ENCODE measurements at places on chromosomes 13 and 19. TPM values are rescaled to one million over a fixed set of nuclear protein-coding genes. Genes with fewer than 3 reads are reported as not detected.

DNA sequence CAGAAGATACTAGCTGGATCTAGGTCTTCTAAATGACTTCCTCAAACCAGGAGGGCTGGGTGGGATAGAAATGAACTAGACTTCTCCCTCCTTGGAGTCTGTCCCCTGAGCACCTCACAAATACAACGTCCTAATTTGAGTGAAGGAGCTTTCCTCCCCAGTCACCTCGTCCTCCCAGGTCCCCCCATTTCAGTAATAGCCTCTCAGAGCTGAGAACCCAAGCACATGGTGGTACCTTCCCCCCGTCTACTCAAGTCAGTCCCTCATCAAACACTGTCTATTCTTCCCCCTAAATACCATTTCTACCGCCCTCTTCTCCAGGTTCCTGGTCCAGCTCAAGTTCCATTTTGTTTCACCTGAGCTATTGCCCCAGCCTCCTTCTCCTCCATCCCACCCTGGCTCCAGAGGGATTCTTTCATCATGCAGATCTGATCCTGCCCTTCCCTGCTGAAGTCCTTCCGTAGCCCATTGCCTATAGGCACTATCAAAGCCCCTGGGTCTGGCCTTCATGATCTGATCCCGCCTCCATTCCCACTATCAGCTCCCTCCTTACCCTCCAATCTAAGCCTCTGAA is 5.3 kb upstream of the PRKCG start:
- no peak for DNase-seq

DNA sequence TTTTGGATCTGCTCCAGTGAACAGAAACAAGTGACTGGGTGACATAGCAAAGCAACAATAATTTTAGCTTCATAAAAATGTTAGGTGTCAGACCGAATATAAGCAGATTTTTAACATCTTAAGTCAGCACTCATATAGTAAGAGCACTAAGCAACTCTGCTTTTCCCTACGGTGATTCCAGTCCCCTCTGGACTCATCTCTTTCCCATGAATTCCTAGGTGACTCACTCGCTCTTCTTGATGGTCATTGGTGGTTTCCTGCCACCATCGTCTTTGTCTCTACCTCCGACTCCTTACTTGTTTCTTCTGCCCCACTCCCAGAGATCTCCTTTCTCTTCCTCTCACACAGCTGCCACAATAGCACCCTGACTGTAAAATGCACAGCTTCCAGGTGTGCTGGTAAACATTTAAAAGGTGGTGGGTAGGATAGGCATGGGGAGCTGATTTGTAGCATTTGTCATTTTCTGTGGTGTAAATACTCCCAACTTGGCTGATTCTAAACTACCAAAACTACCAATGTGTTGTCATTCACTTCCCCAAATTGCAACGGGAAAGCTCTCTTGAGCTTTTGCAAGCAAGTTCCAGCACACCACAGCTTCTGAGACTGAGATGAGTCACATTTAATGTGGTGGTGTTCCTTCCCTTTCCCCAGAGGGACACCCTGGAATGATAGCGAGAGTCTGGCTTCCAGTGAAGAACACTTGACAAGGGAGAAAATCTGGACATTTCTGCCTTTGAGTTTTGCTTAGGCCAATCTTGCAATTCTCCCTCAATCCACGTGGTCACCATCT is 42.8 kb upstream of the CLDN10 start:
- no peak for DNase-seq

DNA sequence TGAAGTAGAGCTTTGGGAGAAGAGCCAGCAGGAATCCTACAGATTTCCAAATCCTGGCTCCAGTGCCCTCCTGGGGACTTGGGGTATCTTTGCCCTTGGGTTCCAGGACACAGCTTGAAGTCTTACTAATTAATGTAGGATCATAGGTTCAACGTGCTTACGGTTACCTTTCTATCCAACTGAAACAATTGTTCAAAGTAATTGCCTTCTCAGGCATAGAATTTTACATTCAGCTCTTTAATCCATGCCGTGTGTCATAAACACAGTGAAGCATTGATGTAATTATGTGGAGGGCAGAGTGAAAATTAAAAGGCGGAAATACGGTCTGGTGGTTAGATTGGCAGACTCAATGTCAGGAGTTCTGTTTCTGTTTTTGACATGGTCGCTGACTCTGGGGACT is 170.4 kb downstream of the COG6 start:
- no peak for DNase-seq

The LILRB4 gene
- not detected for total RNA-seq

GRCh38 chr13:31733647-31734046 is 5.7 kb upstream of the RXFP2 start:
- DNase-seq = no peak

GRCh38 chr13:83722443-83722842 is 159.8 kb downstream of the SLITRK1 start:
- no peak for DNase-seq

- no peak for DNase-seq
Measured at GRCh38 chr19:50492303-50493052, 15.8 kb upstream of the GARIN5A start.

- no peak for DNase-seq
Measured at GRCh38 chr13:113938716-113939115, 35.2 kb downstream of the C13orf46 start.

DNA sequence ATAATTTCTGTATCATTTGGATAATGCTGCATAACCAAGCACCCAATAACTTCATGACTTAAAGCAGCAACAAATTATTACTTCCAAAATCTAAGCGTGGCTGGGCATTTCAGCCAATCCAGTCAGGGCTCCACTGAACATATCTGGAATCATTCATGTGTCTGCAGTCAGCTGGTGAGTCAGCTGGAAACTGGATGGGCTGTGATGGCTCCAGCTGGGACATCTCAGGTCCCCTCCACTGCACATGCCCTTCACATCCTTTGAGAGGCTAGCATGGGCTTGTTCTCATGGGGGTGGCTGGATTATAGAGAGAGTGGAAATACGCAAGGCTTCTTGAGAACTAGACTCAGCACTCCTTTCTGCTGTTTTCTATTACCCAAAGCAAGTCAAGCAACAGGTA is 961.9 kb downstream of the DIAPH3 start:
- DNase-seq = no peak

- DNase-seq = no peak
Measured at GRCh38 chr13:68644611-68645010, 1414.5 kb upstream of the PCDH9 start.

The MOB3A gene
- total RNA-seq = 20.6 TPM

DNA sequence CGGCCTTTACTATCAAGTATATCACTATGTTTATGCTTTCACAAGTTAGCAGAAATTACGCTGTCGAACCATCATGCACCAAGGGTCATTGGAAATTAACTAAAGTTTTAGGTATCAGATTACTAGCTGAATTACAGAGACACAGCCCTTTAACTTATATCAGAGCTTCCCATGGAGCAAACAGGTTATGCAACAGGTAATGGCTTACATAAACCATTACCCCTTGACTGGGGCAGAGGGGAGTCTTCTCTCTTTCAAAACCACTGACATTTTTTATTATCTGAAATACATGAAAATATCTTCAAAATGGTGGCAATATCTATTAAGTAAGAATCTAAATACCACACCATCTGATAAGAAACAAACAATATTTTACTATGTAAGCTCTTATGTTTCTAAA is 1692.9 kb upstream of the SLC10A2 start:
- no peak for DNase-seq

The SELENOV gene
- 27.2 TPM for total RNA-seq

The ACP7 gene
- total RNA-seq = not detected

DNA sequence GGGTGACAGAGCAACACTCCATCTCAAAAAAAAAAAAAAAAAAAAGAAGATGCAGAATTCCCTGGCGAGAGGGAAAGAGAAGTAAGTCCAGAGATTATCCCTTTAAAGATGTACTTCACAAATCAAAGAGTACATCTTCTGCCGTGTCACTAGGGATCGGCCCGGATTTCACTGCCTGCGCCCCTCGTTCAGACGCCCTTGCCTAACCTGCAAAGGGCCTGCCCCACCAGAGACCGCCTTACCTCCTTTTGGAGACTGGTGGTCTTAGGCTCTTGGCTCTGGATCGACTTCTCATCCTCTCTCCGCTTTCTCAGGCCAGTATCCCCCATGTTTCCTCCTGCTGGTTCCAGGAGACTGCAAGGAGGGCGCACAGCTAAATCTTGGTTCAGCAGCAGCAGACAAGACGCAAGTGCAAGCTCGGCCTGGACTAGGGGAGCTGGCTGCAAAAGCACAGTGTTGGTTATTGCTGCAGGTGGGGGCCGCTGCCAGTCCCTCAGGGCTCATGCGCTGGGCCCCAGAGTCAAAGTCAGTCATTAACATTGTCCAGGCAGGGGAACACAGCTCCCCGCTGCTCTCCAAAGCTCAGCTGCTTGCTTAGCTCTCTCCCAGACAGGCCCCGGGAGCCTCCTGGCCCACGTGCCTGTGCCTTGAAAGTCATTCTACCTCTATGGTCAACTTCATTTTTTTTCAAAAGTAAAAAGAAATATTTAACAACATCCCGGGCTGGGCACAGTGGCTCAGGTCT is 1.2 kb downstream of the SLC7A9 start:
- DNase-seq = no peak

DNA sequence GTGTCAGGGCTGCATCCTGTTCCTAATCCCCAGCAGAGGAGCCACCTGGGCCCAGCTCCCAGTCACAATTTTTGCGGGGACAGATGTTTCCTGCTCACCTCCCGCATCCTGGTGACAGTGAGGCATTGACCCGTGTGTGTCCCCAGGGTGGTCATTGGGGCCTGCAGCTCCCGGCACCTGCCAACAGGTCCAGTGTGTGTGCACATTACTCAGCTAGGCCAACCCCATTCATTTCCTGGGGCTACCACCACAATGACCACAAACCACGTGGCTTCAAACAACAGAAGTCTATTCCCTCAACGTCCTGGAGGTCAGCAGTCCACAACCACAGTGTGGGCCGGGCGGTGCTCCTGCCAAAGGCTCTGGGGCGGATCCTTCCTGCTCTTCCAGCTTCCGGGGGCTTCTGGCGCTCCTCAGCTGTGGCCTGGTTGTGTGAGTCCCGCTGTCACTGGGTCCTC is 11.9 kb upstream of the F2RL3 start:
- DNase-seq = no peak

DNA sequence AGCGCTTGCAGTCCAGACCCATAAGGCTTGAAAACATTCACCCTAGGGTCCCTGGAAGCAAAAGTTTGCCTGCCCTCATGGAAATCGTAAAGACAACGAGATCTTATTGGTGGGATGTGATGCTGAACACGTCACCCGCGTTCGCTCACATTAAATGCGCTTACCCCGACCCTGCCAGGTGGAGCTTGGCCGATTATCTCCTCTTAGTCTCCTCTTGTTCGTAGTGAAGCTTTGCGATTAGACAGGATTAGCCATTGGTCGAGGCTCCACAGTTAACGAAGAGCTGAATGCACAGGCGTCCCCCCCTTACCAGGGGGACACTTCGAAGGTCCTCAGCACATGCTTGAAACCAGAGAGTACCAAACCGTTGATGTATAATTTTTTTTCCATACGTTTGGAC is 16.0 kb upstream of the KDM4B start:
- no peak for DNase-seq

- DNase-seq = no peak
Measured at GRCh38 chr13:101898676-101899075, 446.2 kb downstream of the ITGBL1 start.

The C19orf85 gene
- total RNA-seq = not detected

The GADD45B gene
- total RNA-seq = 44.2 TPM

The APOE gene
- total RNA-seq = 2,607 TPM

DNA sequence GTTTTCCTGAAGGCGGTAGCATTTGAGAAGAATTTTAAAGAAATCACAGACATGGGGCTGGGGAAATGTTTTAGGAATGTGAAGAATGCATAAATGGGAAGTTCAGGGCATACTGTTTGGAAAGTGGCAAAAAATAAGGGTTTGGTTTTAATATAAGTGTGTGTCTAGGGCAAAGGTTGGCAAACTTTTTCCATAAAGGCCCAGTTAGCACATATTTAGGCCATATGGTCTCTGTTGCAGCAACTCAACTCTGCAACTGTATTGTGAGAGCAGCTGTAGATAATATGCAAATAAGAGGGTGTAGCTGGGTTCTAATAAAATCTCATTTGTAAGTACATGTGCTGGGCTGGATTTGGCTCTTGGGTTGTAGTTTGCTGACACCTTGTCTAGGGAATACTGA is 521.9 kb downstream of the DIAPH3 start:
- DNase-seq = no peak

DNA sequence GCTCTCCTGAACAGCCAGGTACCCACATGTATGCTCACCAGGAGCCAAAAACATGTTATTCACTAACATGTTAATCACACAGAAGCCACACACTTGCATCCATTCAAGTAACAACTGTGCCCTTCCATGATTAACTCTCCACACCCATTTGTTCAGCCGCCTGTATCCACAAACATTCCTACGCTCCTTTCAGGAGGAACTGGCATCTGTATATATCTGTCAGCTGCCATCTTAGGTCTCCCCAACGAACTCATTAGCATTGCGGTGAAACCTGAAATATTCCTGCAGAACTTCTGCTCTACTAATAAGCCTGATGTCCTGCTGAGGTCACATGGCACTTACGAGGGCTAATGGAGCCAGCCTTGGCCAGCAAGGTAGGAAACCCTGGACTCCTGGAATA is 33.0 kb downstream of the OLFM2 start:
- no peak for DNase-seq

The TTYH1 gene
- 0.10 TPM for total RNA-seq

DNA sequence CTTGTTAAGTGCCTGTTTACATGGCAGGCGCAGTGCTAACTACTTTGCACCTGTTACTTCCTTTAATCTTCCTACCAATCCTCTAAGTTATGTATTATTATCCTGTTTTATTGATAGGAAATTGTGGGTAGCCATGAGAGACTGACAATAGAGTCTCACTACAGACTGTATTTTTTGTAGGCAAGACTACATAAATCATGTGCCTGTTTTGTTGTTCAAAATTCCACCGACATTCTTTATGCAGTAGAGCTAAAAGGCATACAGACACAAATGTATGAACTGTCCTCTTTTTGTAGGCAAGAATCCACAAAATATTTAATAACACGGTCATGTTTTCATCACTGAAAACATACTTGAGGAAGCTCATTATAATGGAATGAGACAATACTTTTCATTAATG is 205.5 kb downstream of the NALCN start:
- DNase-seq = no peak

The ADAMTS10 gene
- 14.5 TPM for total RNA-seq

DNA sequence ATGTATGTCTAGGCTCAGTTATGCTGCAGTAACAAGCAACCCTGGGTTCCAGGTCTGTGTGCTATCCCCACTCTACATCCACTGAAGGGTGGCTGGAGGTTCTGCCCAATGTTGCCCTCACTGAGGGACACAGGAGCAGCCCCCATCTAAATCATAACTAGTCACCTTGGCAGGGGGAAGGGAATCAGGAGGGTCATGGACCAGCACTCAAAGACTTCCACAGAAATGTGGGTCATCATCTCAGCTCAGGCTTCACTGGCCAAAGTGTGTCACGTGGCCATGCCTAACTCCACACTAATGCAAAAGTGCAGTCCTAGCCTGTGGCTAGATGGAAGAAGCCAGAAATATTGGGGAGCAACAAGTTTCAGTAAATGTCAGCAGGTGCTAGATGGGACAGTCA is 137.3 kb upstream of the ZNF507 start:
- DNase-seq = no peak

DNA sequence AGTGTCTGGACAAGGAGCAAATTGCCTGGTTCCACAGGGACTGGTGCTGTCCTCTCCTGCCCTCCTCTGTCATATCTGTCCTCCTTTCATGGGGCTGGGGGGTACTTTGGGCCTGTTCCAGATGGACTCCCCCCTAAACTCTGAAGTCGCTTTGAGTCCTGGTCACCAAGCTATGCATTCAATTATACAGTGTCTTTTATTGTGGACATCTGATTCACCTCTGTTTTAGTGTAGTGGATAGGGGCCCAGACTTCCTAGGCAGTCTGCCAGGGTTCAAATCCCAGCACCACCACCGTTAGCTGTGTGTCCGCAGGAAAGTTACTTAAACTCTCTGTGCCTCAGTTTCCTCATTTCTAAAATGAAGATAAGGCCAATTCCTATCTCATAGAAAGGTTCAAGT is 21.0 kb upstream of the IRS2 start:
- no peak for DNase-seq

Measured in G401 (cell line).